ENCODE measurements at places on chromosomes 11 and 22. TPM values are rescaled to one million over a fixed set of nuclear protein-coding genes. Genes with fewer than 3 reads are reported as not detected.

ACR gene
- 0.15 TPM for polyA plus RNA-seq

APOL3 gene
- polyA plus RNA-seq, result 0.21 TPM

GRCh38 chr22:39219071-39220039 lies 25.4 kb downstream of the PDGFB start:
- H3K4me1 ChIP-seq, result no peaks in the 10 kb centered on the region
- no peaks in the 10 kb centered on the region for H3K36me3 ChIP-seq
- H3K27me3 ChIP-seq, result no peaks in the 10 kb centered on the region
- no peak overlapping the region for H3K4me3 ChIP-seq

GRCh38 chr11:33701302-33702230 lies 940 bp upstream of the C11orf91 start:
- H3K4me3 ChIP-seq, result peak overlapping the region; percentile 59
- peaks cover 13% of the 10 kb centered on the region for H3K4me1 ChIP-seq
- DNase-seq, result no peak
- no peaks in the 10 kb centered on the region for H3K27me3 ChIP-seq
- H3K36me3 ChIP-seq, result peaks cover 12% of the 10 kb centered on the region
- H3K27ac ChIP-seq, result peak overlapping the region; percentile 94

DNA sequence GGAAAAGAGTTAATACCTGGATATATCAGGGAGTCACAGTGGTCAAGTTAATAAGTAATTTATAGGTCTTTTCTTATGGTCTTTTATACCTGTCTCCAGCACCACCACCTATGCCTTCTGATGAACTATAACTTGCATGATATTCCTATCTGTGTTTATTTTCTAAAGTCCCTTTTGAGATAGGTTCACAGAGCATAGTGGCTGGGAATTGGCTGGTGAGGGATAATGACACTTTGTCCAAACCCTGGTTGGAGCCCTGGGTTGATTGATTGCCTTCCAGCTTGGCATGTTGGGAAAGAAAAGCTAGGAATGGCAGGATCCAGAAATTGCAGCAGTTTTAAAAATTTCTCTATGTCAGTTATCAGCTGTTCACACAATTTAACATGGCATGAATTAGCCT lies 23.2 kb downstream of the HIPK3 start:
- H3K27me3 ChIP-seq, result no peaks in the 10 kb centered on the region
- no peaks in the 10 kb centered on the region for H3K36me3 ChIP-seq
- DNase-seq, result no peak
- H3K4me1 ChIP-seq, result no peaks in the 10 kb centered on the region
- no peak overlapping the region for H3K4me3 ChIP-seq

- no peak for DNase-seq
- peak overlapping the region; percentile 77 for H3K4me3 ChIP-seq
- H3K36me3 ChIP-seq, result peaks cover 32% of the 10 kb centered on the region
- peaks cover 36% of the 10 kb centered on the region for H3K4me1 ChIP-seq
- H3K27ac ChIP-seq, result peak overlapping the region; percentile 92
Observed at GRCh38 chr11:75565221-75565814, 3.3 kb downstream of the SERPINH1 start.

GRCh38 chr11:130817330-130817944 lies 98.8 kb downstream of the SNX19 start:
- H3K4me1 ChIP-seq, result no peaks in the 10 kb centered on the region
- no peaks in the 10 kb centered on the region for H3K27me3 ChIP-seq
- H3K27ac ChIP-seq, result no peak overlapping the region
- H3K4me3 ChIP-seq, result no peak overlapping the region

GRCh38 chr11:2237457-2238238 lies 32.7 kb downstream of the ASCL2 start:
- no peak overlapping the region for H3K27ac ChIP-seq
- H3K4me1 ChIP-seq, result no peaks in the 10 kb centered on the region
- no peak overlapping the region for H3K4me3 ChIP-seq
- no peaks in the 10 kb centered on the region for H3K27me3 ChIP-seq

Data from SK-N-SH (cell line).